CD14-positive monocyte (primary cell): ENCODE measurements at places on chromosomes 11 and 22. TPM values are rescaled to one million over a fixed set of nuclear protein-coding genes. Genes with fewer than 3 reads are reported as not detected.

DNA sequence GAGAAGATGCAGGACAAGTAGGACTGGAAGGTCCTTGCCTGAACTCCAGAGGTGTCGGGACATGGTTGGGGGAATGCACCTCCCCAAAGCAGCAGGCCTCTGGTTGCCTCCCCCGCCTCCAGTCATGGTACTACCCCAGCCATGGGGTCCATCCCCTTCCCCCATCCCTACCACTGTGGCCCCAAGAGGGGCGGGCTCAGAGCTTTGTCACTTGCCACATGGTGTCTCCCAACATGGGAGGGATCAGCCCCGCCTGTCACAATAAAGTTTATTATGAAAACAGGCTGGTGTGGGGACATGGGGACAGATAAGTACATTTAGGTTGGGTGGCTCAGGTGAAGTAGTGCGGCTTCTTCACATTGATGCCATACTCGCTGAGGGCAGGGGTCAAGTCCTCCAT lies 1.4 kb downstream of the TAF10 start:
- DNase-seq, result no peak

- DNase-seq, result no peak
These were observed 17.8 kb downstream of the SGSM3 start for GRCh38 chr22:40388231-40388630.

DNA sequence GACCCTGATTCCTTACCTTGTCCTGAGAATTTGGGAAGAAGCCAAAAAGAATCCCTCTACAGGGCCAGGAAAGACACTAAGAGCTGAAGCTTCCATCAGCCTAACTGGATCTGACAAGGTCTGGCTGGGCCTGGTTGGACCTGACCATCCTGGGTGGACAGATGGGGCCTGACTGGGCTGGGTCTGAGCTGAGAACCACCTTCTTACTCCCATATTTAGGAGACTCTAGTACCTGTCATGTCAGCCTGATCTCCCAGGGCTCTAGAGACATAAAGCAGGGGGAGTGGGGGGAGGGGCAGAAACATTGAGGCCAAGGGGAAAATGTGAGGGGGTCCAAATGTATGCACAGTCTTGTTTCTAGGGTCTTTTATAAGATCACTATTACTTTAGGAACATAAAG lies 129.9 kb downstream of the BUD13 start:
- DNase-seq, result no peak

DNA sequence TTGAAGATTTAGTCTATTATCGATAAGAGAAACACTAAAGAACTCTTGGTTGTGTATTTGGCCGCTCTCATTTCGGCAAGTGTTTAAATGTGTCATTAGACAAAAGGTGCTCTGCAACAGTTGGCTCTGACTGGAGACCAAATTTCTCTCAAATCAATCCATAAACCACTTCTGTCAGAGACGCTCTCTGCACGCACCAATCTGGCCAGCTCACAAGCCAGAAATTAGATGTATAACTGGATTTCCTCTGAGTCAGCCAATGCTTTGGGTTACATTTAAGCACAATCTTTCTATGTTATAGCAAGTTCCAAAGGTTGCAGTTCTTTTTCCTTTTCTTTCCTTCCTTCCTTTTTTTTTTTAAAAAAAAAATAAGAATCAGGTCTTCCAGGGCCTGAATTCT lies 17.6 kb upstream of the PARVA start:
- DNase-seq, result no peak

Gene CCDC34
- 0.11 TPM for polyA plus RNA-seq

Gene KCNJ1
- polyA plus RNA-seq, result not detected

GRCh38 chr11:74474316-74474715 lies 7.0 kb upstream of the KCNE3 start:
- DNase-seq, result no peak

DNA sequence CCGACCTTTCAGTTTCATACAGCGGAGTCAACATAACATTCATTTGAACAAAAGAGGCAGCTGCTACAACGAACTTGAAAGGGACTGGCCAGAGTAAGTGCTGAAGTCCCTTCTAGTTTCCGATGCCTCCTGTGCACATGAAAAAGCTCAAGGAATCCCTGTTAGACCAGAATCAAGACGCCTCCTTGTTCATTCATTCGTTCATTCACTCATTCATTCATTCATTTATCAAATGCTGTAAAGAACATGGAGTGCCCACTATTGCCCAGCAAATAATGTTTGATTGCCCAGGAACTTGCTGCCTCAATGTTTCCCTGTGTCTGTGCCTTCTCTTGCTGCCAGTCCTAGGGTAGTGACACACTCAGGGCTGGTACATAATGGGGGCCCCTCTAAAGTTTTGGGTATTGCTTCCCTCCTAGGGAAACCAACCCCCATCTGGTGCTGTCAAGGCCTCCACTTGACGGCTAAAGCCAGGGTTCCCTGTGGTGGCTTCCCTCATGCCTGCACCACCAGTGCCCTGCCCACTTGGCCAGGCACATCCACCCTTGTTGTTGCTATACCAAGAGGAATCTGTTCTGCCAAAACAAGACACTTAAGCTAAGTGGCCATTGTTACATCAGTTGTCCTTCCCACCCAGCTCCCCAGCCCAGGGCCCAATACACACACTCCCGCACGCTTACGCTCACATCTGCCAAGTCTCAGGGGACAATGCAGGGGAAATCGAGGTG lies 3.8 kb downstream of the TMPRSS13 start:
- DNase-seq, result no peak

DNA sequence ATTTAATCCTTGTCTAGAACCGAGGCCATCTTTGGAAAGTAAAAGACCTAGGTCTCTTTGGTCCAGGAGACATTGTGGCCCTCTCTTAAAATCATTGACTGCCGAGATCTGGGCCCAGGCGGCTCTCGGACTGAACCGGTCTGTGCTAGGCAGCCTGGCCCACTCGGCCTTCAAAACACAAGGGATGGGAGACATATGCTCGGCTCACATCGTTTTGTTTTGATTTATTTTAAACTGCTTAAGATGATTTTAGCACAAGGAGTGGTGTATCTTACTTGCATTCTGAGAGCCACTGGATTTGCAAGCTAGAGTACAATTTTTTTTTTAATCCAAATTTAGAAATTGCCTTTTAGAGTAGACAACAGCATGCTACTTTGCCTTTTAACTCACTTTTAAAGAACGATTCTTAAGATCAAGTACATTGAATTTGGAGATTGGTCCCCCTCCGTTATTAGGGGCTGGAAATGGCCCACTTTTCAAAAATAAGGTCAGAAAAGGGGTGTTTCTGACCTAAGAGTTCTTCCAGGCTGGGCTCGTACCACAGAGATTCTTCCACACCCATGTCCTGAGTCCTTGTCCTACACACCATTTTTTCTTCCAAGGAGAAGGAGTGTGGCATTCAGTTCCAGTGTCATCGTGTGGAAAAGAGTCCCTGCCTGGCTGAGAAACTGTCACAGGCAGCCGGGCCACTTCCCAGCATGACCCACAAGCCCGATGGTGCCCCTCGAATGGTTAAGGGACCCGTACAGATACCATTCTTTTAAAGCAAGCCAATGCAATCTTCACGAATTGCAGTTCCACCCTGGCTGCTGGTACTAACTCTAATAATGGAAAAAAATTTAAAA lies 80.5 kb upstream of the WNT7B start:
- DNase-seq, result no peak

DNA sequence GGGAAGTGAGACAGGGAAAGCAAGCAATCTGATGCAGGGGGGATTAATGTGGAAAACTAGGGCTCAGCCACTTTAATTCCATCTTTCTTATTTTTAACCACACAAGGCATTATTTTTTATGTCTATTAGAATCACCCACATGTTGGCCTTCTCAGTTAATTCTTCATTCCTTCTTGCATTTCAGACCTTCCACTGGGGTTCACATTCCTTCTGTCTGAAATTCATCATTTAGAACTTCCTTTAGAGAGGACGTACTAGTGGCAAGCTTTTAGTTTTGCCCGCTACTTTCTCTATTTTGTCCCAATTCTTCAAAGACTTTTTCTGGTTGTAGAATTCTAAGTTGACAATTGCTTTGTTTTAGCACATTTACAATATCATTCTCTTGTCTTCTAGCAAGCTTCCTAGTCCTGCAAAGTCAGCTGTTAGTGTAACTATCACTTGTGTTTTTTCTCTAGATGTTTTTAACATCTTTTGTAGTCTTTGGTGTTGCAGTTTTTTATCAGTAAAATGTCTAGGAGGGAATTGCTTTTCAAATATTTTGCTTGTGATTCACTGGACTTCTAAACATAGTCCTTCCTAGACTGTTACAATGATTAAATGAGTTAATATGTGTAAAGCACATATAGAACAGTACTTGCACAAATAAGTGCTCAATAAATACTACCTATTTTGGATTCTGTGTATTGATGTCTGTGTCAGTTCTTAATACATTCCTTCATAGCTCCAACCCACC lies 5.5 kb upstream of the NNMT start:
- DNase-seq, result no peak

DNA sequence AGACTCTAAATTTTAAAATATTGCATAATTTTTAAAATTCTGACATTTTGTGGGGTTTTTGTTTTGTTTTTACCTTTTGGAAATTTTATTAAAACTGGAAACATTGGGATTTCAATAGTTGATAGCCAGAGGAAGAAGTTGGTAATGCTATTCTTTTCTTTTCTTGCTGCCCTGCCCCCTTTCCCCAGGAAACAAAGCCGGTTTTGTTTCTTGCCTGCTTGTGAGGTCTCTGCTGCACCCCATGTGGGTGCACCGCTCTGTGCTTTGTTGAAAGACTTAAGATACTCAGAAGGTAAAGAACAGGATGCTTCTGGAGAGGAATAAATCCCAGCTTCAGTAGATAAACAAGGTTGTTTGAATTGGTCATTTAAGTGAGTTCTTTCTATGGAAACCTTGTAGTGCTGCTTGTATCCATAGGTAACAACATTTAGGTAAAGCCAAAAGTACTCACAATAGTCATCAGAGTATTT lies 87.5 kb downstream of the YAP1 start:
- DNase-seq, result no peak

DNA sequence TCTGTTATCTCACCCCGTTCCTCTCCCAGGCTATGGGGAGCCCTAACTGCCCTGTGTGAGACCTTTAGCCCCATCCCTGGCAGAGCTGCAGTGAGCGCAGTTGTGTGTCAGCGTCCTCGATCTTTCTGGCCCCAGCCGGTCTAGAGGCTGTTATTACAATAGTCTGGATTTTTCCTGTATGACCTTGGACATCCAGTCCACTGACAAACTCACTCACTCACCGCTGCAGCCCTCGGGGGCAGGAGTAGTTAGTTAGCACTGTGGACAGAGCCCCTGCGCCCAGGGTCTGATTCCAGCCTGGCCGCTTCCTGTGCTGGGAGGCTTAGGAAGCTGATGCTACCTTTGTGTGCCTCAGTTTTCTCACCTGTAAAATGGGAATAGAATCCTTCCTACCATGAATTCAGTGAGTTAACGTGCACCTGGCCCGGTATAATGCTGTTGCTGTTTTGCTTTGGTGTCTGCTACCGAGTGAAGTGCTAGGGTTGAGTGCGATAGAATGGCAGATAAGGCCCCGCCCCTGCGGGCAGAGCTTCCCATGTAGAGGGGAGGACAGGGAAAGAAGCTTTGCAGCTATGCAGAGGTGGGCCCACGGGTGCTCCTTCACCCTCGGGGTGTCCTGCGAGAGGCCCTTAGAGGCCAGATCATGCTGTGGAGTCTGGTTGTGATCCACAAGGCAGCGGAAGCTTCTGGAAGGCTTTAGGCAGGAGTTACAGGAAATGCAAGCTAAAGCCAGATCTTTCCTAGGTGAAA lies 3.0 kb downstream of the LRP5 start:
- DNase-seq, result no peak

GRCh38 chr11:134486106-134486505 lies 74.1 kb upstream of the B3GAT1 start:
- DNase-seq, result no peak

GRCh38 chr11:73335204-73335923 lies 27.3 kb downstream of the ARHGEF17 start:
- peak; percentile 61 for DNase-seq

- DNase-seq, result no peak
These were observed 58.3 kb downstream of the PRR5L start for GRCh38 chr11:36354221-36355003.

Gene BTG4
- not detected in 2 replicates for polyA plus RNA-seq

Gene OR51E1
- not detected in 2 replicates for polyA plus RNA-seq

DNA sequence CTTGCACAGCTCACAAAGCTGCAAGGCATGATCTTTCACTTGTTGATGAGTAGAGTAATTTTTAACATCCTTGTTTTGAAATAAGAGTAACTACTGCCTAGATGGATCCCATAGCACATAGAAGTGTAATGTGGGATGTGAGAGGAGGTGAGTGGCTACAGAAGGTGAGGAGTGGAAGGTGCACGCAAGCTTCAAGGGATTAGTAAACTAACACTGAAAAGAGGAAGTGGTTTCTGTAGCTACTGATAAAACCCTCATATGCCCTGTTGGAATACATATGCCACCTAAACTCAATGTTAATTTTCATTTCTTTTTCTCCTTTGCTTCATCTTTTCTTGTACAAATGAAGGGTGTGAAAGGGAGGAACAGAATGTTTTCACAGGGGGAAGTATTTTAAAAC lies 22.0 kb upstream of the CTSC start:
- DNase-seq, result no peak

- no peak for DNase-seq
These were observed 2.9 kb downstream of the PLAAT3 start for GRCh38 chr11:63611395-63611747.

- no peak for DNase-seq
These were observed 803.0 kb upstream of the FAT3 start for GRCh38 chr11:91421641-91422040.

Gene C11orf91
- not detected for polyA plus RNA-seq

Gene TESMIN
- 2.6 and 6.7 TPM in 2 replicates for polyA plus RNA-seq

DNA sequence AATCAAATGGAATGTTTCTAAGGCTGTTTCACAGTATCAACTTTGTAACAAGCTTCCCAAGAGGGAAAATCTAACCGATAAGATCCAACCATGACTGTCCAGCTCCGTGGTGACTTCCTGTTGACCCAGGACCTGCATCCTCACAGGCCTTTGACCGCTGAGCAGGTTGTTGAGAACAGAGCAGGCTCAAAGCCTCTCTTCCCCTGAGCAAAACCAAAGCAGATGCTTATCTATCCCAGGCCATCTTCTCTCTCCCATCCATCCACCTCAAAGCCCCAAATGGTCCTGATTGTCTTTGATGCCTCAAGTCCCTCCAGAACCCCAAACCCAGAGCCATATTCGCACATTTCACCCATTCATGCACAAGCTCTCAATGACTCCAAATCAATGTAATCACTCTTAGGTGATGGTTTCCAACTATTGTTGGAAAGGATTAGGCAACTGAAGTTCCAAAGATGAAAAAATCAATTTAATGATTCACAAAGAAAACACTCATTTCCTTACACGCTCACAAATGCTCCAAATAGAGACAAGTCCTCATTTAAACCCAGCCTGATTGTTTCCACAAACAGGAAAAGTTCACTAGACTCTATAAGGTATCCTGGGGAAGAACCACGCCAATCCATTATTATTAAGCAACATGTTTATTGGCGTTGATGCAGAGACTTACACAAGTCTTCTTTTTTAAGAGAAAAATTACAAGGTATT lies 48.7 kb downstream of the C11orf58 start:
- no peak for DNase-seq

GRCh38 chr11:113447621-113448315 lies 27.4 kb downstream of the DRD2 start:
- no peak for DNase-seq

DNA sequence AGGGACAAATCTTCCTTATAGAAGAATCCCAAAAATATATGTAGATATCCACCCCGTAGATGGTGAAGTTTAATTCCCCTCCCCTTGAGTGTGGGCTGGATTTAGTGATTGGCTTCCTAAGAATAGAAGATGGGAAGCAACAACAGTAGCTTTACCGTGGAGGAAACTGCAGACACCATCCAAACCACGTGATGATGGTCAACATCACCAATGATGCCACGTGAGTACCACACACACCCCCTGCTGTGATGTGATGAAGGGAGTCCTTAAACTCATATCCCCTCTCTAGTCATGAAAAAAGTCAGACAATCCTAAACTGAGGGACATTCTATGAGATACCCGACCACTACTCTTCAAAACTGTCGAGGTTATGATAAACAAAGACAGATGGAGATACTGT lies 76.4 kb upstream of the SLC22A12 start:
- no peak for DNase-seq
